GM19239 (cell line): ENCODE measurements at places on chromosomes 2 and 18.

DNA sequence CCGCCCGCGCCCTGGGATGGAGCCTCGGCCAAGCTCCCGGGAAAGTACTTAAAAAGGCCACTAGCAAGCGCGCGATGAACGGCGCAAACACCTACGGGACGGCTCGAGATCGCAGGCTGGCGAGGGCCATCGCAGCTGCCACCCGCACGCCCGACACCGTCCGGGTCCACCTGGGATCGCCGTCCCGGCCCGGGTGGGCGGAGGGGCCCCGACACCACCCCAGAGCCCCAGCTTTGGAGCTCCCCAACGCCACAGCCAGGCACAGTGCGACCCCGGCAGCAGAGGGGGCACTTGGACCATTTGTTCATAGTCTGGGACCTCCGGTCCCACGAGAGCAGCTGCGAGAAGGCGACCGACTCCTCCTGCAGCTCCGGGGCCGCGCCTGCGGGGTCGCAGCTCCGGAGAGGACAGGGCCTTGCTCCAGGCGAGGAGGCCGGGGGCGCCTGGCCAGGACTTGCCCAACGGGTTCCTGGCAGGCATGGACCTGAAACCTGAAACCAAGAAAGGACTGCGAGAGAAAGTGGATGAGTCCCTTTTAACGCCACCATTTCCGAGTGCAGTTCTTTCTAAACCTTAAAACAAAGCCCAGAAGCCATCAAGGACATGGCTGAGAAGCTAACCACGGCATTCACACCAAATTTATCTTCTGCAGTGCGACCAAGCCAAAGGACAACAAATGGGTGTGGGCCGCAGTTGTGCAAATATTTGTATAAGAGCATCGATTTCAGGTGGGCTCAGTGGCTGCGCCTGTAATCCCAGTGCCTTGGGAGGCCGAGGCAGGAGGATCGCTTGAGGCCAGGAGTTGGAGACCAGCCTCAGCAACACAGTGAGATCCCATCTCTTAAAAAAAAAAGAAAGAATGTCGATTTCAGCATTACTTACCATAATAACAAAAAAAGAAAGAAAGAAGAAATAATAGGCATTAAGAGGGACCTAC lies 54.0 kb upstream of the IMP4 start:
- no peak for DNase-seq

GRCh38 chr2:8719528-8719927 lies 37.7 kb downstream of the ID2 start:
- DNase-seq: no peak

DNA sequence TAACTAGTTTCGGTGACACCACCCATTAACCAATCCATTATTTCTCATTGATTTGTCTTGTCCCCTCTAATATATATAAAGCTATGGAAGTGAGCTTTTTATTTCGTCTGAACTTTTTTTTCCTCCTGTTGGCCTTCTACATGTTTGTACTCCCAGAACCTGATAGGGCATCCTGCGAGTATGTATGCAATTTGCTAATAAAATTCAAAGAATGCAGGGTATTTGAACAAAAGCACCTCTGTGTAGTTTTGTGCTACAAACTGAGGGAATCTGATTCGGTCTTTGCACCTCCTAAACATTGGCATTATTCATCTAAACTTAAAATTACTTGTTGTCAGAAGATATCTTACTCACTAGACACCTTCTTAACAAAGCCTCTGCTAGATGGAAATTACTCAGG lies 242.9 kb upstream of the TMEFF2 start:
- no peak for DNase-seq

DNA sequence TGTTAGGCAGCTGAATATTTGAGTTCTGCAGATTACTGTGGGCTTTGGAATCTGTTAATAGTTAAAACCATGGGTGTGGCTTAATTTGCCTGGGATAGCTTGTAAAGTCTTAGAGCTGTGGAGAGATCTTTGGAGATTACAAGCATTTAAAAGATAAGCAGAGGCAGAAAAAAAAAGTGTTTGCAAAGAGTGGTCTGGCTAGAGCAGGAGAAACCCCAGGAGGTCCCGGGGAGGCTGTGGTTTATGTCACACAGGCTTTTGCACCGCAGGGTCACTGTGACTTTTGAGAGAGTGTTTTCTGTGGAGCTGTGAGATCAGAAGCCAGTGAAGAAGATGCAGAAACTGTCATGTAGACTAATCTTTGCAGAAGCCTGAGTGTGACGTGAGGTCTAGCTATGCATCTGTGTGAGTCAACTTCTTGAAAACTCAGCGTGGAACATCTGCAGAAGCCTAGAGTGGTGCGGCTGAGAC lies 49.0 kb downstream of the SETBP1 start:
- no peak for DNase-seq

DNA sequence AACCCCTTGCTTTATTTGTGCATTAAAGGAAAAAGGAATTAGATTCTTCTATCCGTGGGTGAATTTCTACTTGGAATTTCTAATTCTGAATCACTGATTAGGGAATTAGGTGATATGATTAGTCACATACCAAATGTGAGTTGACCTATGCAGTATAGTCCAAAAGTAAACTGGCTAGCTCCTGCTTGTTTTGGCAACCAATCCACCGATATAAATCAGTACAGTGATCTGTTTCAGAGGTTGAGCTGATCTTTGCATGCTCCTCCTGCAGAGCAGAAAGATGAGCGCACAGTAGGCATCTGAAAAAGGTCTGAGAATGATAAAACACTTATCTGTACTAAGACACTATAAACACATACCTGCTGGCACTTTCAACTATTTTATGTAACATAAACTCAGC lies 86.6 kb downstream of the LRP1B start:
- no peak for DNase-seq

GRCh38 chr2:25358249-25358815 lies 16.6 kb upstream of the DNMT3A start:
- DNase-seq: no peak

- DNase-seq: peak; percentile 10
Observed at GRCh38 chr2:73823916-73824523, 4.7 kb upstream of the STAMBP start.

- DNase-seq: no peak
Observed at GRCh38 chr2:59236723-59237122, 995.6 kb upstream of the FANCL start.

GRCh38 chr2:71671203-71671854 lies 218.0 kb downstream of the DYSF start:
- no peak for DNase-seq

DNA sequence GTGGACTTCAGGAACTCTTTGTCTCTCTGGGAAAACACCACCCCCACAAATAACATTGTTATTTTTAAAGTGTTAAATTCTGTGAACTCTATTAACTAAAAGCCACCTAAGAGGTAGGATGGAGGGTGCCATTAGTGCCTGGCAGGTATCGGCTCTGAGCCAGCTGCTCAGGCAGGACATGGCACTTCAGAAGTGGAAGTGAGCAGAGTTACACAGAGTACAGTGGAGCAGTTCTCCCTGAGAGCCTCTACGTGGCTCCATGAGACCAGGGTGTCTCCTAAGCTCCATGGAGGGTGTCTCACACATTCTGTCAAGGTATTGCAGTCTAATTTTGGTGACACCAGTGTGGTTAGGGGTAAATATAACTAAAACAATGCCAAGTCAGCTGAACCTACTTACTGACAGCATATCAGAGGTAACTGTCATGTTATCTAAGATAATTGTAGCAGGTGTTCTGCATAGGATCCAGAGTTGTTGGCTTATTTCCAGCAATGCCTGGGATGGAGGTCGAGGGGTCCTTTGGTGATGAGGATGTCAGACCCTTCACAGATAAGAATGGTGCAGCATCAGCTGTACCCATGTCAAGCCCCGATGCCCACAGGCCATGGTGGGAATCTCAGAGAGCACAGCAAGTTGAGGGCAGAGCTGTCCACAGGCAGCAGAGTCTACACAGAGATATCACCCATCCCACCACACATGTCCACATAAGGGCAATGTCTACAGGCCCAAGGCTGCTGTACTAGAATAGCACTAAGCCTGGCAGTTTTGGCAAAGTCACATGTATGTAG lies 8.6 kb upstream of the MALL start:
- DNase-seq: no peak

- no peak for DNase-seq
Observed at GRCh38 chr2:207188626-207189419, 23.1 kb upstream of the KLF7 start.

GRCh38 chr2:189851174-189851826 lies 67.0 kb downstream of the PMS1 start:
- no peak for DNase-seq

GRCh38 chr2:108806371-108807113 lies 20.0 kb downstream of the CCDC138 start:
- DNase-seq: no peak

DNA sequence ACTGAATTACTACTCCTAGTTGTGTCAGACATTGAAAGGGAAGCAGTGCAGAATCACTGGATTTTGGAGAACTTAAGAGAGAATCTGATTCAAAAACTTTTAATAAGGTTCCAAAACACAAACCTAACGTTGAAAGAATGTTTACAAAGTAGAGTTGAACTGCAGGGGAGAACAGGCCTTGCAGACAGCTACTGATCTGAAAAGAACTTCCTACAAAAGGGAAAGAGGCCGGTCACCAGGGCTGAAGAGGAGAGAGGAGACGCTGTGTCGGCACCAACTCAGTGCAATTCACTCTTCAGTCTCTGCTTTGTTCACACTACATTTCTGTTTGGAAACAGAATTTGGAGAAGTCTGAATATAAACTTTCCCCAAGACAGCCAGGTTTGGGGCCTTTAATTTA lies 124.0 kb downstream of the GAREM1 start:
- DNase-seq: no peak

DNA sequence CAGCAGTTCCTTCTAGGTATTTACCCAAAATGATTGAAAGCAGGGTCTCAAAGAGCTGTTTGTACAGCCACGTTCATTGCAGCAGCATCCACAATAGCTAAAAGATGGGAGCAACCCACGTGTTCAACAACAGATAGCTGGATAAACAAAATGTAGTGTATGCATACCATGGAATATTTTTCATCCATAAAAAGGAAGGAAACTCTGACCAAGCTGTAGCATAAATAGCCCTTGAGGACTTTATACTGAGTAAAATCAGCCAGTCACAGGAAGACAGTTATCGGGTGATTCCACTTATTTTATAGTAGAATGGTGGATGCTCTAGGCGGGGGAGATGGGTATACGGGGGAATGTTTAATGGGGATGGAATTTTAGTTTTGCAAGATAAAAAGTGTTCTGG lies 7.5 kb downstream of the TRAPPC12 start:
- DNase-seq: no peak

DNA sequence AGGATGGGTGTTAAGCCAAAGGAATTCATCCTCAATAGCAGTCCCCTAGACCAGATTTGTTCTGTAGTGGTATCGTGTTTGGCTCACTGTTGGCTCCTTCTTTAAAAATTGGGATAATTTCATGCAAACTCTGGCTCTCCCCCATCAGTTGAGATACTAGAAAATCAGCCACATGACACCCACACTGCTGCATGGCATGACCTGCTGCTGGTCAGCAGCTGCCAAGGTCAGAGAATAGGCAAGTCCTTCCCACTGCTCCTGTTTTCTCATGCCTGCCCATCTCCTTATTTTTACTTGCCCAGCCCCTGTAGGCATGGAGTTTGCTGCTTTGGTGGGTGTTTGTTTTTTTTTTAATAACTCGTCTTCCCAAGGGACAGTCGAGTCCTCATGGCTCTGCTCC lies 1.0 kb upstream of the SNRNP200 start:
- DNase-seq: no peak

GRCh38 chr2:121456325-121456724 lies 74.4 kb upstream of the RNU4ATAC start:
- no peak for DNase-seq

DNA sequence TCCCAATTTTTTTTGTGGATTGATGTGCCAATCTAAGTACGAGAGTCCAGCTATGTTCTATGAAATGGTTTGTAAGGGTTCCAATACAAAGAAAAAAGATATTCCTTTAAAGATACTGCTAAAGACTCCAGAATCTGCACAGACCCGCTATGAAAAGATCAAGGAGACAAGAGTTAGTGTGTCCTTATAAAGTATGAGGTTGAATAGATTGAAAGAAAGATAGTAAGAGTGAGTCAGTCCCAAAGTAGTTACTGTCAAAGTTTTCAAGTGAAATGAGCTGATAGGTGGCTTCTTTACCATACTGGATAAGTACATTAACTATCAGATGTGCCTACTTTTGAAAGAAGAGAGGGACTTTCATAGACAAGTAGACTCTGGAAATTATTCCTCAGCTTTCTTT lies 17.9 kb upstream of the EHBP1 start:
- DNase-seq: no peak

GRCh38 chr2:70516596-70516995 lies 37.0 kb downstream of the TGFA start:
- peak; percentile 41 for DNase-seq

GRCh38 chr2:108403494-108403893 lies 25.7 kb downstream of the SULT1C4 start:
- DNase-seq: no peak

DNA sequence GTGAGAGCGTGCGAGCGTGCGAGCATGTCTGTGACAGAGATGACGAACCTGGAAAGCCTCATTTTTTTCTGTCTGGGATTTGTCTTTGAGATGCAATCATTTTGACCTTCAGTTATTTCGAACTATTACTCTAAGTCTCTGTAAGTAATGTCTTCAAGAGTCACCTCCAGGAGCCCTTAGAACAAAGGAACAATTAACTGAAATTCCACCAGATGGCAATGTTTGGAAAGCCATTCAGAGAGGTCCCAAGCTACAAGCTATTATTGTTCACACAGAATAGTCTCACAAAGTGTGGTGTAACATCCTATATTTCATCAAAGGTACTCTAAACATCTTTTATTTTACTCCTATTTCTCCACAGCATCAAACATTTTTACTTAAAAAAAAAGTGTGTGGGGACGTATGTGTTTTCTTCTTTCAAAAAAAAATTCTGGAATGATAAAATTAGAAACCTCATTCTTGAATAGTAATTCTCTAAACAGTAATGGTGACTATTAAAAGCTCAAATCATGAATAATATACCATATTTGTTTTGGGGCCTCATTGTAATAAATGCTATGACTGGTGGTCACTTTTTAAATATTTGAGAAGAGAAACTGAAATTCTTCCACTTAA lies 35.1 kb upstream of the MAPRE2 start:
- peak; percentile 28 for DNase-seq

DNA sequence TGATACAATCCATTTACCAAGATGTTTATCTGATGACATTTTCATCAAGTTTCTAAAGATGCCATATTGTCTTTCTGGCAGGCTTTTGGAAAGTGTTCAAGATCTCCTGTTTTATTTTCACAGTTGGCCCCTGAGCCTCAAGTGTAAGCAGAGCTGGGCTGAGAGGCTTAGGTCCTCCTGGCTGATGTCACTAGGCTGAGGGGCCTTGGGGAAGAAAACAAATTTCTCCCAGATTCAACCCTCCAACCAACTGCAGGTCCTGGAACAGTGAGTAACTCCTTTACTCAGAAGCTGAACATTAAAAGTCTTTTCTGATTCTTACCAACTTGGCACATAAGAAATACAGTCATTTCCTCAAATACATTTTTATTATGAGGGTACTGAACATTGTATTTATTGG lies 14.9 kb upstream of the IL1RL1 start:
- DNase-seq: no peak

- no peak for DNase-seq
Observed at GRCh38 chr2:235934059-235934773, 234.0 kb downstream of the GBX2 start.

- DNase-seq: no peak
Observed at GRCh38 chr2:231306791-231307393, 88.6 kb upstream of the B3GNT7 start.

- no peak for DNase-seq
Observed at GRCh38 chr2:64423303-64423702, 30.7 kb upstream of the LGALSL start.
